ENCODE measurements at places on chromosomes 2 and 18.
A peak's percentile ranks its signal among the peaks of the same experiment; 100 is the strongest.

GRCh38 chr2:206343816-206344215 is 69.4 kb downstream of the ZDBF2 start:
- no peak for DNase-seq

DNA sequence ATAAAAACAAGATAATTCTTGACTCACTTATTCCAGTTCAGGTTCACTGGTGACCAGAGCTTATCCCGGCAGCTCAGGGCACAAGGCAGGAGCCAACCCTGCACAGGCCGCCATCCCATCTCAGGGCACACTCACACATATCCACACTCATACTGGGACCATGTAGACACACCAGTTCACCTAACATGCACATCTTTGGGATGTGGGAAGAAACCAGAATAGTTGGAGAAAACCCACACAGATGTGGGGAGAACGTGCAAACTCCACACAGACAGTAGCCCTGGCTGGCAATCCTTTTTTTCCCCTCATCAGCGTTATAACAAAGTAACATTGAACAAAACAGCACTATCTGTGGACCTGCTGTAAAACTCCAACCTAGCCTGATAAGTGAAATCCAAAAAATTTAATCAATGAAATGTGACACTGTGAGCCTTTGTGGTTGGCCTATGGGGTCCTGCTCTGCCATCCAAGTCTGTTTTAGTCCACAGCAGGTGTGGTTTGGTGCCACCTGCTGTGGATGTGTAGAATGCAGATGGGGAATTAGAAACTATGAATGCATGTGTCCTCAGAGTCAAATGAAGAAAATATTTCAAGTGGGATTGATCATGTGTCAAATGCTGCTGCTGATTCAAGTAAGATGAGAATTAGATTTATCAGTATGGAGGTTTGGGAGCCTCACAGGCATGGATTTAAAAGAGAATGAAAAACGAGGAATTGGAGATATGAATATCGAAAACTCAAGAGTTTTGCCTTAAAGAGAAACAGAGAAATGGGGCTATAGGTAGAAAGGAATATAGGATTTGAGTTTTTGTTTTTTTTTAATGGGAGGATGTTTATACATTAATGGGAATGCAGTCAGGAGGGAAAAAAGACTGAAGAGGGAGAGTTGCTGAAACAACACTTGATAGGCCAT is 47.0 kb downstream of the UGP2 start:
- DNase-seq = peak; percentile 34

DNA sequence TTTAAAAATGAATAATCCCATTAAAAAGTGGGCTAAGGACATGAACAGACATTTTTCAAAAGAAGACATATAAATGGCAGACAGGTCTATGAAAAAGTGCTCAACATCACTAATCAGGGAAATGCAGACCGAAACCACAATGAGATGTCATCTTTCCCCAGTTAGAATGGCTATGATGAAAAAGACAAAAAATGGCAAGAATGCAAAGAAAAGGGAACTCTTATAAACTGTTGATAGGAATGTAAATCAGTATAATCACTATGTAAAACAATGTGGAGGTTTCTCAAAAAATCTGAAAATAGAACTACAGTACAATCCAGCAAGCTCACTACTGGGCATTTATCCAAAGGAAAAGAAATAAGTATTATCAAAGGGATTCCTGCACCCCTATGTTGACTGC is 169.2 kb downstream of the METTL4 start:
- no peak for DNase-seq

GRCh38 chr18:23852236-23853045 is 162.1 kb upstream of the TTC39C start:
- no peak for DNase-seq

GRCh38 chr2:27251766-27252165 is 11.1 kb downstream of the SLC30A3 start:
- no peak for DNase-seq

GRCh38 chr2:199315299-199316179 is 142.2 kb downstream of the SATB2 start:
- DNase-seq = no peak

- DNase-seq = no peak
Observed at GRCh38 chr2:46857871-46858701, 57.5 kb downstream of the MCFD2 start.

- no peak for DNase-seq
Observed at GRCh38 chr2:148719941-148720436, 75.4 kb downstream of the EPC2 start.

DNA sequence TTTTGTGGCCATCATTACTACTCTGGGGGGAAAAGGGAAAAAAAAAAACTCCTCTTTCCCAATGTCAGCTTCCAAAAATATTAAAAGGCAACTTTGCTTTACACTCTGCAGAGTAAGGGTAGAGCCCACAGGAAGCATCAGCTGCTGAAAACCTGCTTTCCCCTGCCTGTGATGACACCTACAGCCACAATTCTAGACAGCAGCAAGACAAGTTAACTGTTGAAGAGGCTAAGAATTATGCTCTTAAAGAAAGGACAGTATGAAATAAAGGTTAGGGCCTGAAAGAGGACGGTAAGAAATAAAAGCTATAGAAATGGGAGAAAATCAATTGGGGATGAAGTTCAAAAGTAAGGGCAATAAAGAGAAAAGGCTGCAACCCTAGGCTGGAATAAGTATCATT is 3.0 kb downstream of the PDE11A start:
- no peak for DNase-seq

- no peak for DNase-seq
Observed at GRCh38 chr2:101972621-101973434, 18.9 kb upstream of the IL1R2 start.

- DNase-seq = no peak
Observed at GRCh38 chr18:59612381-59612780, 84.8 kb downstream of the CCBE1 start.

GRCh38 chr2:64970495-64970894 is 18.7 kb upstream of the SLC1A4 start:
- DNase-seq = no peak

DNA sequence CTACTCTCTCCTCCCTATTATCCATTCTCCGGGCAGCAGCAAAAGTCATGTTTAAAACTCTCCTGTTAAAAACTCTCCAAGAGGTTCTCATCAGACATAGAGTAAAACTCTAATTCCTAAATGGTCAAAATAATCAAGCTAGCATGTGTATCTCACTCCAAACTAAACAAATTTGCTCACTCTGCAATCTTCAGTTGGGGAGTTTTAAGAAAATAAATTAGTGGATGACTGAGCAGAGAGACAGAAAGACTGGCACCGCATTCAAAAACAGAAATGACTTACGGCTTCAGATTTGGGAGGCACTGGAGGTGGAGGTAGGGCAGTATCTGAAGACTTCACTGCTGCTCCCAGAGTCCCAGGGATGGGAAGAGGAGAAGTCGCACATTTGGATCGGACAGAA is 96.9 kb downstream of the MEP1B start:
- no peak for DNase-seq

DNA sequence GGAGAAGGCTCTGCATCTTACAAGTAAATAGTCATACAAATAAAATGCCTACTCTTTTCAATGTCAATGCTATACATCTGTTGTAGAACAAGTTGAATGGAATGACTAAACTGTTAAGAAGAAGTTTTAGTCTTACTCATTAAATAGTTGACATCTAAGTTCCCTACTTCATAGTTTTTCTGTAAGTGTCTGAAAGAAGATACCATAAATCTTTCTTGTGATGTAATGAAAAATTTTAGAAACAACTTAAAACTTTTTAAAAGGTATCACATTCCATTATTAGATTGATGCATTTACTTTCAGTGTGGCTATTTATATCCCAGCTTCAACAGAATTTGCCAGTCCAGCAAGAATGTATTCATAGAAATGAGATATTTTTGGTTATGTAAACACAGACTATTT is 185.2 kb upstream of the EPC2 start:
- no peak for DNase-seq

- no peak for DNase-seq
Observed at GRCh38 chr18:37276111-37276890, 289.3 kb downstream of the CELF4 start.

GRCh38 chr18:9000733-9001132 is 101.8 kb upstream of the NDUFV2 start:
- no peak for DNase-seq

GRCh38 chr18:58569490-58569911 is 59.4 kb downstream of the ALPK2 start:
- DNase-seq = no peak

GRCh38 chr2:43887176-43887575 is 48.4 kb downstream of the ABCG8 start:
- no peak for DNase-seq

- no peak for DNase-seq
Observed at GRCh38 chr2:46008091-46008870, 288.9 kb upstream of the EPAS1 start.

- no peak for DNase-seq
Observed at GRCh38 chr2:105325389-105325963, 4.1 kb downstream of the TGFBRAP1 start.

GRCh38 chr18:55470826-55471225 is 117.2 kb downstream of the TCF4 start:
- DNase-seq = no peak

- no peak for DNase-seq
Observed at GRCh38 chr2:232534940-232535651, 4.4 kb upstream of the CHRNG start.

DNA sequence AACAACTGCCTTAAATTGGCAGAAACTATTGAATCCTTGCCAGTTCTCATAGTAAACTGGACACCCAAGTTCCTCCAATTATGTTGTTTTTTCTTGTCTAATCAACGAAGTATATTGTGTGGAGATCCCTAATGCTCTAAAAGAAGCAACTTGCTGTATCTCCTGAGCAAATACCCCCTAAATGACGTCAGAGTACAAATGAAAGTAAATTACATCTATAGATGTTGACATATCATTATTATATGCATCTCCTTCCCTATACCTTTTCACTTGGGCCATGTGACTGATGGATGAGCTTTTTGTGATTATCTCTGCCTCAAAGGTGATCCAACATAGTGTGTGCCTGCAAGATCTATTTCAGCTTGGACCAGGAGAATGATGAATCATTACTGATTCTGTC is 159.4 kb downstream of the CCDC148 start:
- DNase-seq = no peak

GRCh38 chr2:203673933-203674332 is 32.5 kb upstream of the CD28 start:
- DNase-seq = no peak

DNA sequence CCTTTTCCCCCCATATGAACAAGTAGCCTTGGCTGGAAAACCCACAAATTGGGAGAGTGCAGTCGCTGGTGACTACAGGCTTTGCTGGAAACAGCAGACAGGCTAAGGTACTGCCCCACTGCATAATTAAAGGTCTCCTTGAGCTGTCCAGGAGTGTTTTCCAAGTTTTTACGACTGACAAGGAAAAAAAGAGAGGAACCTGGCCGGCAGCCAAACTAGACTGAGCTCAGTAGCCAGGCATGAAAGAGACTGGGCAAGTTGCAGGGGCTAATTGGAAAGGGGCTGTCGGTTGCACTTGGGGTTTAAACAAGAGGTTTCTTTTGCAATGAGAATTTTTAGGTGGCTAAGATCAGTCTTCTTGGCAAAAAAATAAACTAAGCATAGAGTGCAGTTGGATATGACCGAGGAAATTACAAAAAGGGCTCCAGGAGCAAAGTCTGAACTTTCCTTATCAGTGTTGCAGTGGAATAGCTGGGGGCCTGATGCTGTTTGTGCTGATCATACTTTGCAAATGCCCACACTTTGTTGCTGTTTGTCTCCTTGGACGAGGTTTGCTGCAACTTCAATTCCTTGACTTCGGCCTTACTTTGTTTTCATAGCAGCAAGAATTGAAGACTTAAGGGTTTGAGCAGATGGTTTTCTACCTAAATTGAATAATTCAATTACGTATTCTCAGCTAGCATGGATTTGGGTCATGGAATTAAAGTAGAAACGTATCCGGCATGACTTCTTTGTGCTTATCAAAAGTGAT is 2.1 kb downstream of the GULP1 start:
- DNase-seq = no peak

GRCh38 chr2:19548116-19548515 is 189.7 kb upstream of the OSR1 start:
- DNase-seq = no peak

DNA sequence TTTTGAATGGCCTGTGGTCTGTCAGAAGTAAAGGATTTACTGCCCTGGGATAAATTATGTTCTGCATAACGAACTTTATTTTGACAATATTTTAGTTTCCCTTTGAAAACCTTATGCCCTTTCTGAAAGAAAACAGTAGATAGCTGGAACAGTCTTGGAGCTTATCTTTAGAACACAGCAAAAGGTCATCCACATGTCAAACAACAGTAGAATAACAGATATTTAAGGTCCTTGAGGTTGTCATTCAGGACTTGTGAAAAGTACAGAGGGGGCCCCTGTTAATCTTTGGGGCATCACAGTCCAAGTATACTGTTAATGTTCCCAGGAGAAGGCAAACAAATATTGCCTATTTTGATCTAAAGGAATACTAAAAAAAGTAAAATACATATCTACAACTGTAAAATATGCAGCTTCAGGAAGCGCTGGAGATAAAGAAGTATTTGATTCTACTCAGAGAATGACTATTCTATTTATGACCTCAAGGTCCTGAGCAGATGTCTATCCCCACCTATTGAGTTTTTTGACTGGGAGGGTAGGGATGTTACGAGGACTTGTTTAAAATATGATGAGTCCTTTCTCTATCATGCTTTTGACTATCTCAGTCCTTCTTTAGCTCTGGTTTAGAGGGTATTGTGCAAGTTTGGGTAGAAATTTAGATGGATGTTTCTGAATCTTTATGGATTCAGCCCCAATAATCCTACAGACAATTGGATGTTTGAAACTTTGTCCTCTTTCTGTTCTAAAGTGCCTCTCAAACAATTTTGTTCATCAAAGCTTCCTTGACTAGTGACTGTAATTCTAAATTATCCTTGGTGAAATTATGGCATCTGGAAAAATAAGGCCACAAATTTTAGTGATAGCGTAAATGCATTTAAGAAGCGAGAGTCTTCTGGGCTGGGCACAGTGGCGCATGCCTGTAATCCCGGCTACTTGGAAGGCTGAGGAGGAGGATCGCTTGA is 25.1 kb upstream of the TMEM214 start:
- no peak for DNase-seq

DNA sequence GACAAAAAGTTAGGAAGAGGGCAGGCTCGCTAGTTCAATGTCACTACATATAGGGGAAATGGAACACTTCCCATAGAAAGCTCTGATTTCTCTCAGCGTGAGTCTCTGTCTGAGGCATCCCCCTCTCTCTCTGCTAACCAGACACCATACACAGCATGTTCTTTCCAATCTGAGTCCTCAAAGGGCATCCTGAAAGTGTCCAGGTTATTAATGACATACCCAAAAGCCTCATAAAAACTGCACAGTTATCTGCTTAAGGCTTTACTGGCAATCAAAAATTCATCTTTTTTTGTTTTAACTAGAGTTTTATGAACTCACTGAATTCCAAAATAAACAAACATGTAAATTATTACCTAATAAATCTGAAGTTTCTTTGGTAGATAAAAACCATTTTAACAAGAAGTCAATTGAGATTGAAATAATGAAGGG is 137.4 kb downstream of the AFF3 start:
- DNase-seq = no peak
